Central memory CD4-positive, alpha-beta T cell (primary cell): ENCODE measurements at places on chromosomes 4 and X.

DNA sequence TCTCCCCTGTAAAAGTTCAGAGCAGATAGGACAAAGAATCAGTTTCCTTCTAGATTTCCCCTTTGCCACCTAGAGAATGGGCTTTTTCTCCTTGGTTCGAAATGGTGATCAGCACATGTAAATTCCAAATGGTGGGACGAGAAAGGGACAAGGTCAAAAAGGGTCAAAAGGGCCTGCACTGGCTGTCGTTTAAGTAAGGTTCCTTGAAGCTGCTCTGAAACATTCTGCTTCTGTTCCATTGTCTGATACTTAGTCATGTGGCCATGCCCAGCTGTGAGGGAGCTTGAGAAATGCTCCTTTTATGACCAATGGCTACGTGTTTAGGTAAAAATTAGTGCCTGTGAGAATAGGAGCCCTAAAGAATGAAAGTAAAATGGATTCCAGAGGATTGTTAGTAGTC, 165.9 kb upstream of the CENPE start:
- DNase-seq = no peak

GRCh38 chrX:119885554-119886428, 9.9 kb upstream of the AKAP14 start:
- peak; percentile 50 for DNase-seq

GRCh38 chr4:28490669-28491068, 1630.0 kb downstream of the STIM2 start:
- no peak for DNase-seq

- no peak for DNase-seq
These were observed 634.8 kb upstream of the MAGEB2 start for GRCh38 chrX:29580560-29580959.

- no peak for DNase-seq
These were observed 134.4 kb upstream of the CPEB2 start for GRCh38 chr4:14867847-14868246.

DNA sequence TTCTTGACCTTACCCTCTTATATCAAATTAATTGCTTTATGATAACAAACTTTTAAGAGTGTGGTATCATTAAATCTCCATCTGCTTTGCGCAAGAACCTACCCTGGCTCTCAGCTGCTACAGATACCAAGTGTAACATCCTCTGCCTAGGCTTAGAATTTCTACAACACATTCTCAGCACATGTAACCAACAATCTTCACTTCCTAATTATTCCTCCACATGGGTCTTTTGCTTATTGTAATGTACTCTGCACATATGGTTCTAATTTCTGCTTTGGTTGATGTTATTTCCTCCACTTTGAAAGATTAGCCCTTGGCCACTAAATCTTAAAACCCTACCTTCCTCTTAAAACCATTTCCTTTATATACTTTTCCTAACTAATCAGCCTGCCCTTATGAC, 242.4 kb downstream of the ARHGAP24 start:
- no peak for DNase-seq
